Fibroblast of upper back skin (primary cell): ENCODE measurements at places on chromosomes 6 and 20.

- no peak for DNase-seq
Measured at GRCh38 chr6:150118203-150118602, 24.6 kb upstream of the PPP1R14C start.

DNA sequence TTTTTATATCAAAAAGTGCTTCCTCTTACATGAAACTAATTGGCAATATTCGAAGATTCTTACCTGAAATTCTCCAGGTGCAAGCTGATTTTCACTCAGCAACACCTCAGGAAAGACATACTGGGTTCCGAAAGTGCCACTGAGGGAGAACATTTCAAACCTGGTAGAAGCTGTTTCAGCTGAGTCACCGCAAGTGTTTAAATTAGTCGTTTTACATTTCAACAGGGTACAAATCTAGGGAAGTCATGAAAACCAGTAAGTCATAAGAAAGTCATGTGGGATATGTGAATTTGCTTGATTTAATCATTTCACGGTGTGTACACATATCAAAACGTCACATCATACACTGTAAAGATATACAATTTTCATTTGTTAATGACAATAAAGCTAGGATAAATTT is 25.3 kb upstream of the TAAR1 start:
- DNase-seq = no peak

DNA sequence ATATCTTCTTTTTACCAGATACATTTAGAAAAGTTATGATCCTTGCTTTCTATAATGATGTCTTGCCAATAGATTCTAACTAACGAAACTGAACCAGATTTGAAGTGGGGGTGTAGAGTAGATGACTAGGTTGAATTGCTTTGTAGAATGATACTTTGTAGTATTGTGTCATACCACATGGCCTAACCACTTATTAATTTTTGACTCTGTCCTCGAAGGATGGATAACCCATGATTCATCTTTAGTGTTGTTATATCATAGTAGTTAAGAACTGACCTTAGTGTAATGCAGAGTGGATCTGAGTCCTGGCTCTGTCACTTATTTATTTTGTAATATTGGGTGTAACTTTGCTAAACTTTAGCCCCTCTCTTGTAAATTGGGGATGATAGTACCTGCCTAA is 4.5 kb downstream of the PHF3 start:
- peak; percentile 75 for DNase-seq

DNA sequence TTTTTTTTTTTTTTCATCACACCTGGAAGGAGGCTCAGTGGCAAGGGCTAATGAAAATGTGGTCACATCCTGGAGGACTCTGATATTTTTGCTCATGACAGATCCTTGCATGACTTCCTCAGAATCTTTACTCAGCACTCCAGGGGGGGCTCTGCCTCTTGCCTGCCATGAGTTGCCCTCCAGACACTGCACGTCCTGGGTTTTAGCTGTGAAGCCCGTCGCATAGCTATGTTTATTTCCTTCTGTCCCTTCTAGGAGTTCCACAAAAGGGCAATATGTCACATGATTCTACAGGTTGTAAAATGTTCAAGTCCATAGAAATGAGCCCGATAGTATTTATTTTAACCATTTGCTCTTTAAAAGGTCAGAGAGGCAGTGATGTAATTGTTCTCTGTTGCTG is 18.2 kb downstream of the MAS1 start:
- DNase-seq = no peak

GRCh38 chr6:166736634-166737033 is 109.6 kb upstream of the RPS6KA2 start:
- DNase-seq = peak; percentile 64

GRCh38 chr6:152329638-152330448 is 307.3 kb downstream of the SYNE1 start:
- no peak for DNase-seq

- no peak for DNase-seq
Measured at GRCh38 chr6:16108921-16109658, 19.8 kb upstream of the MYLIP start.

DNA sequence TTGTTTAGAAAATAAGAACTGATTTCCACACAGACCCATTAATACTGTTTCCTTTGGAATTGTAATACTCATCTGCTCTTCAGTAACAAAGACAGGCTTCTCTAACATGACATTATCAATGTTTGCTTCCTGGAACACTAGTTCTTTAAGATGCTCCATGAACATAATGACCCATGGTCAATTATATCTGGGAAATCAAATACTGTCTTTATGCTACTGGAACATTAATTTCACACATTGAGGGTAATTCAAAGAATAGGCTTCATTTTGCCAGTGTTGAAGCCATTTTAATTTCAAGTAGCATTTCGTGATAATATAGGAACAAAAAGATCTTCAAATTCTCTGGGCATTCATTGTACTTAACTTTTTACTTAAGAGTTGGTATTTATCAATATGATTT is 80.9 kb downstream of the OPN5 start:
- DNase-seq = no peak

DNA sequence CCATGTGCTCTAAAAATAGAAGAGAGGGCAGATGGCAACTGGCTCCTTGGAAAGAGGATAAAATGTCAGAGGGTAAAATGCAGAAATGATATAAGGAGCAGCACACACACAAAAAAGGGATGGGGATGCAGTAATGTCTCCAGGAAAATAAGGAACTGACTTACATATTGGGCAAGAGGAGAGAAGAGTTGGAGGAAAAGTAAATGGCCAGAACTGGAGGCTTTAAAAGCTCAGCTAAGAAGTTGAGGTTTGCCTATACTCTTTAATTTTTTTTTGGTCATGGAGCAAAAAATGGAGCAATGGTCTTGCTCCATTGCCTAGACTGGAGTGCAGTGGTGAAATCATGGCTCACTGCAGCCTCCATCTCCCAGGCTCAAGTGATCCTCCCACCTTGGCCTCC is 93.7 kb downstream of the SULF2 start:
- no peak for DNase-seq

DNA sequence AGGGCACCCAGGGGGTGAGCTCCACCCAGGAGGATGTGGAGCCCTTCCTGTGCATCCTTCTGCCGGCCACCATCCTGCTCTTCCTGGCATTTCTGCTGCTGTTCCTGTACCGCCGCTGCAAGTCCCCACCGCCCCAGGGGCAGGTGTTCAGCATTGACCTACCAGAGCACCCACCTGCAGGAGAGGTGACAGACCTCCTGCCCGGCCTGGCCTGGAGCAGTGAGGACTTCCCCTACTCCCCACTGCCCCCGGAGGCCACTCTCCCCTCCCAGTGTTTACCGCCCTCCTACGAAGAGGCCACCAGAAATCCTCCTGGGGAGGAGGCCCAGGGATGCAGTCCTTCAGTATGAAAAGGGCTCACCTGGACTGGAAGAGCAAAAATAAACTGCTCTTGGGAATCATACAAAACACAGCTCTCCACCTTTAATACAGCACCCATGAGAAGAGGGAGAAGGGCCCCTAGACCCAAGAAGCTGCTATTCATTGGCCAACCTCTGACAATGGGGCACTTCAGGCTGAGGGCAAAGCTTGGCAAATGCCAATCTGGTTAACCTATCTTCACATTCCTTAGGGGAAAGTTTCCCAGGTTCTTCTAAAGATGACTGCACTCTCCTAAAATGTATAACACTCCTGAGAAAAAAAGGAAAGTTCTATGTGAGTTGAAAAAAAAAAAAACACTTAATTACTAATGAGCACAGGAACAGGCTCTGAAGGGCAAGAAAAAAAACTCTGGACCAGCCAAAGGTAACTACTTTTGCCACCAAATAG is 5.0 kb downstream of the SMIM28 start:
- DNase-seq = no peak
